Activated CD4-positive, alpha-beta memory T cell treated with anti-CD3 and anti-CD28 coated beads for 36 hours (primary cell): ENCODE measurements at places on chromosomes 16 and 17. TPM values are rescaled to one million over a fixed set of nuclear protein-coding genes. Genes with fewer than 3 reads are reported as not detected.
A peak's percentile ranks its signal among the peaks of the same experiment; 100 is the strongest.

TGFB1I1 gene
- total RNA-seq: 1.1 TPM

MMP2 gene
- not detected for total RNA-seq

DNA sequence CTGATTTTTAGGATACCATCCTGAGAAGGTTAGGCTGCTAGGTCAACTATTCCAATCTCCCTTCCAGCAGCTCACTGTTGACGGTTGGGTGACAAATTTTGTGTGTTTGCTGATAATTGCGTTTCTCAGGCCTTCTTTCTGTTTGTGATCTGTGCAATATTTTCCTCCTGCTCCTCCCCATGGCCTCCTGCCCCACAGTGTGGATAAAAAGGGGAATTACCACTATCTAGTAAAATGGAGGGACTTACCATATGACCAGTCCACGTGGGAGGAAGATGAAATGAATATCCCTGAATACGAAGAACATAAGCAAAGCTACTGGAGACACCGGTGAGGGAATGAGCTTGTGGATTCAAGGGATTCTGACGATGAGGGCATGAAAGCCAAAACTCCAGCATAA is 9.2 kb downstream of the CHD3 start:
- DNase-seq: peak; percentile 47

DNA sequence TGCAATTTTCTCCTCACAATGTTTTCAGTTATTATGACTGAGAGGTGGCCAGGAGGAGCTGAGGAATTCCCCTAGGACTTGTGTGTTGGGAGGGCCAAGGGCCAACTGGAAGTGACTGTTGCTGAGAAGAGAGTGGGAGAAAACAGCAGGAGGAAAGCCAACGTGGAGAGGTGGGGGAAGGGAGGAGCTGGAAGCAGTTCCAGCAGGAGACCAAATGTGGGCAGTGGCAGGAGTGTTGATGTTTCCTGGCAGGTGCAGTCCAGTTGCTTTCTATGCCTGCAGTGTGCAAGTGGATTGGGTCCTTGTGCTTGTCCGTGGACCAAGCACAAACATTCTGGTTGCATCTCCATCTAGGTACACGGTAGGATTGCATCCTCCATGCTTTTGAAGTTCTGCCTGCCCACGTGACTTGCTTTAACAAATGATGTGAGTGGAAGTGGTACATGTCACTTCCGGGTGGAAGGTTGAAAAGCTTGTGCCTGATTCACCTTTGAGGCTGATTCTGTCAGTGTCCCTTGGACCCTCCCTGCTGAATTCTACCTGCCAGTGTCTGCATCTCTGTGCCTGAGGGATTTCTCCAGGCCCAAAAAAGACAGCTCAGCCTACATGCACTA is 54.7 kb upstream of the CRHR1 start:
- no peak for DNase-seq

DNA sequence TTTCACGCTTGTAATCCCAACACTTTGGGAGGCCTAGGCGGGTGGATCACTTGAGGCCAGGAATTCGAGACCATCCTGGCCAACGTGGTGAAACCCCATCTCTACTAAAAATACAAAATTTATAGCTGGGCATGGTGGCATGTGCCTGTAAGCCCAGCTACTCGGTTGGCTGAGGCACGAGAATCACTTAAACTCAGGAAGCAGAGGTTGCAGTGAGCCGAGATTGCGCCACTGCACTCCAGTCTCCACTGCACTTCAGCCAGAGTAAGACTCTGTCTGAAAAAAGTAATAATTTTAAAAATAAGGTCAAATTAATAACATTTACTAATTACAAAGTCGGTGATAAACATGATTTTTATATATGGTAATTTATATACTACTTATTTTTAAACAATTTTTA is 155.9 kb downstream of the AXIN2 start:
- no peak for DNase-seq

CNGB1 gene
- not detected for total RNA-seq

DNA sequence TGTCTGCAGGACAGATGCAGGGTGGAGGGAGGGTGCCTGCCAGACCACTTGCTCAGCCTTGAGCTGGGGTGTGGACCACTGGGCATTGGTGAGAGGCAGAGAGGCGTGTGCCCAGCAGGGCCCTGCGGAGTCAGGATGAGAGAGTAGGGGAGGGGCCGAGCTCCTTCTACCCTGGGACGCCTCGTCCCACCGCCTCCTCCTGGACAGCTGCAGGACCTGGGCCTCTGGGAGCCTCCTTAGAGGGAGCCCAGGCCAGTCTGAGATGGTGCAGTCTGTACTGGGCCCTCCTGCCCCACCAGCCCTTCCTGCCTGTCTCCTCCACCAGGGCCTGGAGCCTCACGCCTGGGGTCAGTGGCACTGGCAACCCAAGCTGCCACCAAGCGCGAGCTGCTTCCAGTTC is 35.9 kb upstream of the ACSF3 start:
- no peak for DNase-seq

GRCh38 chr17:74775409-74776043 is 619 bp downstream of the NAT9 start:
- no peak for DNase-seq

- no peak for DNase-seq
Measured at GRCh38 chr17:31674305-31674704, 184.7 kb downstream of the COPRS start.

GRCh38 chr17:3763777-3764170 is 37.2 kb downstream of the ITGAE start:
- no peak for DNase-seq

ZFP3 gene
- 1.9 TPM for total RNA-seq

DNA sequence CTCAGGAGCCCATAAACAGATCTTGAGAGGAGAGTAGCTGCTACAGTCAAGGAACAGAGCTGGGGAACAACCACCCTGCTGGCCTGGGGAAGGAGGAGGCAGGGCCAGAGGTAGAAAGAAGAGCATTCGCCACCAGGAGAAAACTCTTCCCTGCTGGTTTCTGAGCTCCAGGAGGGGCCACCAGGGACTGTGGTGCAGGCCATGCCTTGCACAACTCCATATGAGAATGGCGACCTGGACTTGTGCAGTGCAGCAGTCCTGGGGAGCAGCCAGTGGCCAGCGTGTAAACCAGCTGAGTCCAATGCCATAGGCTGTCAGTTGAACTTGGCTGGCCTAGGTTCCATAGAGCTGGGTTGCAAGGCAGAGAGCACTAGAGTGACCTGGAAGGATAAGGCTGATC is 11.6 kb downstream of the SLC13A2 start:
- DNase-seq: no peak

- DNase-seq: no peak
Measured at GRCh38 chr17:82429824-82430223, 11.4 kb upstream of the OGFOD3 start.

PMFBP1 gene
- total RNA-seq: 0.19 TPM

CFAP20 gene
- 37.2 TPM for total RNA-seq

RAB26 gene
- not detected for total RNA-seq

CD300LB gene
- not detected for total RNA-seq

DNA sequence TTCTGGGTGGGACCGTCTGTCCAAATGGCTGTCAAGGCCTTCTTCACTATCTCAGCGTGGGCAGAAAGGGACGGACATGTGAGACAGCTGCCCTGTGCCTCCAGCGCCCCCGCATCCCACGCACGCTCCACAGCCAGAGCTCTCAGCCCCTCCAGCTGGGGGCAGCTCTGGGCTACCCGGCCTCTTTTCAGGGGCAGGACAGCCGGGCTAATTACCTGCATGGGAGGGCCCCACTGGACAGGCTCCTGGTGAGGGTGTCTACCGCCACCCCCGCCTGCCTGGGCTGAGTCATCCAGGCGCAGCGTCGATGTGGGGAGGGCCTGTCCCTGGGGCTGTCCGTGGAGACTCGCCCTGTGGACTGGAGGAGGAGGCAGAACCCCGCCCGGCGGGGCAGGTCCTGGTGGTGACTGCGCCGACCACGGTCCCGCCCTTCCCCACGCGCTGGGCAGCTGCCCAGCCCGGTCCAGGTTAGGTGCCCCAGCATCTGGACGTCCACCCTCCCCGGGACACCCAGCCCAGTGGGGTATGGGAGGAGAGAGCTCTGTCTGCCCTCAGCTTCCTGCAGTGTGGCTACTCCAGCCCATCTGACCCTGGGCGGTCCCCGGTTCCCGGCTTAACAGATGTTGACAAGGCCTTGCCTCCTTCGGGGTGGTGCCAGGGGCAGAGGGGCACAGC is 5.9 kb upstream of the METRNL start:
- DNase-seq: peak; percentile 36

ZMYND15 gene
- 0.10 TPM for total RNA-seq

NOG gene
- not detected for total RNA-seq

- DNase-seq: no peak
Measured at GRCh38 chr17:27216836-27217235, 77.1 kb upstream of the WSB1 start.

ATP2A1 gene
- total RNA-seq: 3.3 TPM

SCN4A gene
- 0.75 TPM for total RNA-seq

DNA sequence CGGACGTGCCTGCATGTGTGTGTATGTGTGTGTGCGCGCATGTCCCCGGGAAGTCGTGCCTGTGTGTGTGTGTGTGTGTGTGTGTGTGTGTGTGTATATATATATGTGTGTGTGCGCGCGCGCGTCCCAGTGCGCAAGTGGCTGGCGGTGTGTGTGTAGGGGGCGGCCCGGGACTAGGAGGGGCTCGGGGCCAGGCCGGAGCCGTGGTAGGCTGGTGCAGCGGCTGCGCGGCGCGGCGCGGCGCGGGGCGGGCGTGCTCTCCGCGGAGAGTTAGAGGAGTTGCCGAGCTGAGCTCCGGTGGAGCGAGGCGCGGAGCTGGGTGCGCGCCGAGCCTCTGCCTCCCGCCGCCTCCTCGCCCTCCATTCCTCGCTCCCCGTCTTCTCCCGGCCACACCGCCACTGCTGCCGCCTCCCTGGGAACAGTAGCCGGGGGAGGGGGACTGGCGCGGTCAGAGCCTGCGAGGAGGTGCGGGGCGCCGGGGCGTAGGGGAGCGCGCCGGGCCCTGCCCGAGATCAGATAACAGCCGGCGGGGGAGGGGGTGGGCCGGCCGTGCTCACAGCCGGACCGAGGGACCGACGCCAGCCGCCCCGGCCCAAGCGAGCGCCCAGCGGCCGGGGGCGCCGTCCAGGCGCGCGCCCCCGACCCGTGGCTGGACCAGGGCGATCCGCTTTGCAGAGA is at the start of gene KCNJ12:
TSS of gene KCNJ12 (plus strand) at position 277 of the 678 bp plus-strand sequence. CDS start 38,986 bp downstream, outside the sequence.
- no peak for DNase-seq
